Amygdala (tissue), 56 donors: ENCODE measurements at places on chromosomes 7 and 10.

DNA sequence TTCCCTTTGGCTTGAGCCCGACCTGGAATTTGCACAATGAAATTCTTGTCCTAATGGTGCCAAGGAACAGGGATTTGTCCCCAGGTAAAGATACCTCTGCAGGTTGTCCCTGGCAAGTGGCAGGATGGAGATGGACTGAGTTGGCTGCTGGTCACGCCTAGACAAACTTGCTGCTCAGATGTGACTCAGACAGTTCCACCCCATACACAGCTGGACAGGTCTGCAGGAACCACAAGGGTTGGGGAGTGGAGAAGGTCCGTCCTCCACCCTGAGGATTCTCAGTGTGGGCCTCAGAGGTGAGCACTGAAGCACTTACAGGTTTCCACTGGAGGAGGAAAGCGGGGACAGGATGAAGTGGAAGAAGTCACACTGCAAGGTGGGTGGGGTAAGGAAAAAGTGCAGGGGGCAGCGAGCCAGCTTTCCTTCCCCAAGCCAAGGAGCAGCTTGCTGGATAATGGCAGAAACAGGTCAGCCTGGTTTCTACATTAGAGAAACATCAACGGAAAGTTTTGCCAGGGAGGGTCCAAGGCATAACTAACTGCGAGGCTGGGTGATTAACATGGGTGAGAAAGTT is 20.5 kb downstream of the ITPRIP start:
- no peak for DNase-seq

GRCh38 chr7:51647486-51647885 is 330.9 kb upstream of the COBL start:
- no peak for DNase-seq

GRCh38 chr7:141974831-141975230 is 1.3 kb upstream of the TAS2R38 start:
- DNase-seq = no peak

DNA sequence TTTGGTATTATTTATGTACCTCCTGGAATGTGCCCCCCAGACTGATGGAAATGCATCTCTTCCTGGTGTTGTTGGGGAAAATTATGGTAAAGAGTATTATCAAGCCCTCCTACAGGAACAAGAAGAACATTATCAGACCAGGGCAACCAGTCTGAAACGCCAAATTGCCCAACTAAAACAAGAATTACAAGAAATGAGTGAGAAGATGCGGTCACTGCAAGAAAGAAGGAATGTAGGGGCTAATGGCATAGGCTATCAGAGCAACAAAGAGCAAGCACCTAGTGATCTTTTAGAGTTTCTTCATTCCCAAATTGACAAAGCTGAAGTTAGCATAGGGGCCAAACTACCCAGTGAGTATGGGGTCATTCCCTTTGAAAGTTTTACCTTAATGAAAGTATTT is 17.0 kb downstream of the CSGALNACT2 start:
- no peak for DNase-seq

GRCh38 chr10:97490592-97490991 is 7.6 kb downstream of the MMS19 start:
- peak; percentile 44 for DNase-seq

DNA sequence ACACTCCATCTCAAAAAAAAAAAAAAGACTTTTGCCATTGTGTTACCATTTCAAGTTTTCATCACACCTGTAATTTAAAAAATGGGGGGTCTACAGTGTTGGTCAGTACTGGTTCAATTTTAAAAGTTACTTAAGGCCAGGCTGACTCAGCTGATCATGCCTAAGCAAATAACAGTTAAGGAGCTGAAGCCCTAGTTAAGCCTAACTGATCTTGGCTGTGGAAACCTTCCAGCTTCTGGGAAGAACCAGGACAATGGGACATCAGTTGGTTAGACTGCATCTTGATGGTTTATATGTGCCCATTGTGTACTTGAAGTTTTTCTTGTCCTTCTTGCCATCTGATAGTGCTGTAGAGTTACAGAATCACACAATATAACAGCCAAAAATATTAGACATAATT is 26.7 kb downstream of the VCL start:
- DNase-seq = no peak

- DNase-seq = no peak
Measured at GRCh38 chr10:88386204-88386788, 196.8 kb downstream of the RNLS start.

DNA sequence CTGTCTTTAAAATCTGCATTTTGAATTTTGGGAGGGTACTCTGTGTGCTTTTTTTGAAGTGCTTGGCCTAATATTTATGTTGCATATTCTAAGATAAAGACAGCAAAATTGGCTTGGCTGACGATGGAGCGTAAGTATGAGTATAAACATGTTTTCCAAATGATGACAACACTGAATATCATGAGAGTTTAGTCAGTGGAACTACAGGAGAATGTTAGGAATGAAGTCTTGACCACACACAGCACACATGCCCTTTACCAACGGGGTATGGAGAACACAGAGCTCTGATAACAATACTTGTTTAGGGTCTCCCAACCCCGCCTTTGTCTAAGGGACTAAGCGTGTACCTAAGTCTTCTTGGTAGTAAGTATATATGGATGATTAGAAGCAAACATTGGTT is 253.9 kb upstream of the FZD8 start:
- DNase-seq = no peak

DNA sequence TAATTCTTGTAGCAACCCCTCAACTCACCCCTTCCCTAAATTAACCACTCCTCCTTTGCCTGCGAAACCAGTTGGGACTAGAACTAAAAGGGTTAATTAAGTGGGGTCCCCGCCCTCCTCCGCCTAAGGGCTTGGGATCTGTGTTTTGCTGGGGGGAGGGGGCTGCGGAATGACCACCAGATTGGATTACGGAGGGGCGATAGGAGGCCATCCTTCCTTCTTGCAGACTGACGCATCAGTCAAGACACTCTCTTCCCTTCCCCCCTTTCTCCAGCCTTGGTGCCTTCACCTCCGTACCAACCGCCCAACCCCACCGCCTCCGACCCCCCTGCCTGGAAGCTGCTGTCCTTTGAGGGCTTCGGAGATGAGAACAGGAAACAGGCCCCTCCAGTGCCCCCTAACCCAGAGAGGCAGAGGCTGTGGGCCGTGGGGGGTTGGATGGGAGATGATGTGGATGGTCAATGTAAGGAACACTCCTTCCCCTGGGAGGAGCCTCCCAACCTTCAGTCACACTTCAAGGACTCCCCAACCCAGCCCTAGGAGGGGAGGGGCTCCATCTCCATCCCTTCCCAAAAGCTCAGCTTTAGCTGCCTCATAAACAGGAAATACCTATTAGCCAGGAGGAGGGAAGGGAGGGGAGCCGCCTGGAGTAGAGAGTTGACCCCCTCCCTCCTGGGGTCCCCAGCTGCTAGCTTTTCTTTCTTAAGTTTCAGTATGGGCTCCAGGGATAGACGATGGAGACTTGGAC is 997 bp upstream of the LDB1 start:
- DNase-seq = peak; percentile 49

DNA sequence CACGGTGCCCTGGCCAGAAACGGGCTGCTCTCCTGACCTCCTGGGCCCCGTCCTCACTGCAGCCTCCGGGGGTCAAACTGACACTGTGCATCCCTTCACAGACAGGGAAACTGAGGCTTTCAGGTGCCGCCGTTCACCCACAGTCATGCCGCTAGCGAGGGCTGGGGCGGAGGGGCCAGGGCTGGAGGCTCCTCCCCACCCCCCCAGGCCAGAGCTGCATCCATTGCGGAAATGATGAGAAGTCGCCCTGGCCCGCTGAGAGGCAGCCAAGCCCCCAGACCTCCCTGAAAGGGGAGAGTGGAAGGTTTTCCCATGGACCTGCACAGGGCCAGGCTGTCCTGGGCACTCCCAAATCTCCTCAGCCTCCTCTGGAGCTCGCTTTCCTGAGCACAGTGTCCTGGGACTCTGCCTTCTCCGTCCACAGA is 16.5 kb upstream of the INPP5A start:
- DNase-seq = no peak

DNA sequence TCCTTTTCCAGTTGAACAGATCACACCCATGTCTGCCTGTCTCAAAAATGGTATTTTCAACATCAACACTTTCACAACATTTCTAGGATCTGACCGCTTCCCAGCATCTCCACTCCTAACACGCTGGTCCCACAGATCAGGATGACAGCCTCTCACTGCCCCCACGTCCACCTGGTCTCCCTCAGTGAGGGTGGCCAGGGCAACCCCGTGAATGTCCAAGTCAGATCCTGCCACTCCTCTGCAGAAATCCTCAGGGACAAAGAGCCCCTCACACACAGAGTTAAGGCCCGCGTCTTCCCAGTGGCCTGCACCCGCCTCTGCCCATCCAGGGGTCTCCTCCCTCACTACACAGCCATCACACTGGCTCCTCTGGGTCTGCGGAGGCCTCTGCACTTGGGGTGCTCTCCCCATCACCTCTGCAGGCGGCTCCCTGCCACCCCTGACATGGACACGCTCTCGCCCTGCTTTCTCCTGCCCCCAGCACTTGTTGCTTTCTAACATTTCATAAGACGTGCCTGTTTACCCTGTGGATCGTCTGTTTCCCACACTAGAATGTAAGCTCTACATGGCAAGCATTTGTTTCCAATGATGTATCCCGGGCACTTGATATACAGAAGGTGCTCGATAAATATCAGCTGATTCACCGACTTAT is 20.0 kb downstream of the GNA12 start:
- DNase-seq = no peak

- DNase-seq = no peak
Measured at GRCh38 chr7:144768633-144769032, 67.2 kb downstream of the TPK1 start.

DNA sequence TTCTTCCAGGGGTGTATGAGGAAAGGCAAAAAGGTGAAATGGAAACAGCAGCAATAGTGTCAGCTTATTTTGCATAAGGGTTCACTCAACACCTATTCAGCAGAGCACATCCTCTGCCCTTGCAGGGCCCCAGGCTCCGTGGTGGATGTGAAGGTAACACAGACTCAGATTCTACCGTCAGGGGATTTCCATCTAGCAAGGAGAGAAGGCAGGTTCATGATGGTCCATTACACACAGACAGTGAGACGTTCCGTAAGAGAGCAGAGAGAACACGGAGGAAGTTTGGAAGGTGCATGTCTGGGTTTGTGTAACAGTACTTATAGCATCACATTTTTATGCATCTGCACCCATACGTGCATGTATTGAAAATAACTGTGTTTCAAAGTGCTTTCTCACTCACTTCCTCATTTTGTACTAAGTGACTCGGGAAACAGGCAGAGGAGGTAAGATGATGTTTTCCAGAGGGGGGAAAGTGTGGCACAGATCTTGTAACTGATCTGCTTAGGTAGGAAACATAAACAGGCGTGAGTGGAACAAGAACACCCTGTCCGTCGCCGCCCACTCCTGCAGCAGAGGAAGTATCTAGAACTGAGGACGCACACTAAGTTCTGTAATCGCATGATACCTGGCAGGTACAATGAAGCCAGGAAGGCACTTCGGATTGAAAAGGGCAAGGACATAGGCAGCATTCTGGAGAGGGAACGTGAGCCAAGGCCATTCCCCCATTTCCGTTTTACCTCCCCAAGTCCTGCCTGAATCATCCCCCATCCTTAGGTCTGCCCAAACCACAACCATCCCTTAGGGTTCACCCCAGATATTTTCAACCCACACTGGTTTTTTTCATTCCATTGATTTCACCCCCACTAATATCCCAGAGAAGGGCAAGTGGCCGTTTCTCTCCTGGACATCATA is 1.0 kb upstream of the ENO4 start:
- no peak for DNase-seq

DNA sequence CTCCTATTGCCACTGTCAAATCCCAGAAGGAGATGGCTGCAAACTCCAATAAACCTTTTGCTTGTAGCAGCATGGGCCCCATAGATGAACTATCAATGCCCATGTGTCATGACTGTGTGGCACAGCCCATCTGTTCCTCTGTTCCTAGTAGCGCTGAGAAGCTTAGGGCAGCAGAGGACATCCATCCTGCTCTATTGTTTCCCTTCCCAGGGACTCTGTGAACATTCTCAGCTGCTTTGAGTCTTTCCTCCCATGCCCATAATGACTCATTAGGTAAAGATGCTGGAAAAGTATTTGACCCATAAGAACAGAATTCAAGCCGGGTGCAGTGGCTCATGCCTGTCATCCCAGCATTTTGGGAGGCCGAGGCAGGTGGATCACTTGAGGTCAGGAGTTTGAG is 28.3 kb downstream of the STMP1 start:
- DNase-seq = no peak

- no peak for DNase-seq
Measured at GRCh38 chr10:20771051-20771450, 126.1 kb downstream of the NEBL start.

DNA sequence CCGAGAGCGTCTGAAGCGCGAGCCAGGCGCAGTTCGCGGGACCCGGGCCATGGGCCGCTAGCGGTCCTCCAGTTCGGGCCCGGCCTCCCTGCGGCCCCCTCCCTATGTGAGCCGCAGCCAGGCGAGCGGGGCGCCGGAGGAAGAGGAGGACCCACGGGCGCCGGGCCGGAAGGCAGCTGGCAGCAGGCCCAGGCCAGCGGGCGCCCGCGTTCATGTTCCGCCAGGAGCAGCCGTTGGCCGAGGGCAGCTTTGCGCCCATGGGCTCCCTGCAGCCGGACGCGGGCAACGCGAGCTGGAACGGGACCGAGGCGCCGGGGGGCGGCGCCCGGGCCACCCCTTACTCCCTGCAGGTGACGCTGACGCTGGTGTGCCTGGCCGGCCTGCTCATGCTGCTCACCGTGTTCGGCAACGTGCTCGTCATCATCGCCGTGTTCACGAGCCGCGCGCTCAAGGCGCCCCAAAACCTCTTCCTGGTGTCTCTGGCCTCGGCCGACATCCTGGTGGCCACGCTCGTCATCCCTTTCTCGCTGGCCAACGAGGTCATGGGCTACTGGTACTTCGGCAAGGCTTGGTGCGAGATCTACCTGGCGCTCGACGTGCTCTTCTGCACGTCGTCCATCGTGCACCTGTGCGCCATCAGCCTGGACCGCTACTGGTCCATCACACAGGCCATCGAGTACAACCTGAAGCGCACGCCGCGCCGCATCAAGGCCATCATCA is 1.1 kb downstream of the ADRA2A start:
- DNase-seq = no peak

GRCh38 chr7:41277561-41277960 is 425.3 kb downstream of the INHBA start:
- DNase-seq = no peak

GRCh38 chr10:71004176-71005075 is 116.1 kb upstream of the PCBD1 start:
- DNase-seq = no peak

DNA sequence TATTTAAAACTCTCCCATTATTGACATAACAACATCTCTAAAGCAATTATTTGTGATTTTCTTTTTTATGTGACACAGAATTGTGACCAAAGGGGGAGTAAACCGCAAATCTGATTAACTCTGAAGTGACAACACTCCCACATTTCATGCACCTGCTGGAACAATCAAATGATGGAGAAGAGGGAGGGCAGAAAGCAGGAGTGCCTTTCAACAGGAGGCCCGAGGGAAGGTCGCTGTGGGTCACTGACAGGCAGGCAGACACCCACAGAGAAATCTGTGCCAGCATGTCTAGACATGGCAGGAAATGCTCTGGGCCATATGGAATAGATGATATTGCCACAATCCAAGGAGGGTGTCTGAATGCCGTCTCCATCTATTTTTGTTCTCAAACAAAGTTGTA is 247.3 kb downstream of the DOCK4 start:
- DNase-seq = no peak

DNA sequence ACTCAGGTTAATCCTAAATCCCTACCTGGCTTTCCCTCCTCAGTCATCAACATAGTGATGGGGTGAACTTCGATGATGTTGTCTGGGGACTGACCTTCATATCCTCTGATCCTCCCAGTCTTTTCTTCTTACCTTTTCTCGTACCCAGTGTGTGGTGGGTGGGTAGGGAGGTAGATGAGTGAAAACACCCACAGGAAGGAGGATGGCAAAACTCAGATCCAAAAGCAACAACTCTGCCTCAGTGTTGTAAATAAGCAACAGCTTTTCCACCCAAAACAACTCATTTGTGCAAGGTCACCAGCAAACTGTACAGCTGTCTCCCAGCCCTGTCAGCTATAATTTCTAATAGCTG is 38.6 kb downstream of the VOPP1 start:
- DNase-seq = no peak
